Thyroid gland (tissue), 4 donors: ENCODE measurements at places on chromosomes 7 and 10. TPM values are rescaled to one million over a fixed set of nuclear protein-coding genes. Genes with fewer than 3 reads are reported as not detected.

KCP gene
- 0.93 TPM for total RNA-seq

- no peak for DNase-seq
These were observed 6.6 kb downstream of the GJD4 start for GRCh38 chr10:35611750-35612149.

GRCh38 chr10:43407148-43407575, 1.8 kb downstream of the HNRNPF start:
- peak; percentile 47 for DNase-seq

- no peak for DNase-seq
These were observed 33.9 kb downstream of the TSPAN14 start for GRCh38 chr10:80487791-80488538.

DNA sequence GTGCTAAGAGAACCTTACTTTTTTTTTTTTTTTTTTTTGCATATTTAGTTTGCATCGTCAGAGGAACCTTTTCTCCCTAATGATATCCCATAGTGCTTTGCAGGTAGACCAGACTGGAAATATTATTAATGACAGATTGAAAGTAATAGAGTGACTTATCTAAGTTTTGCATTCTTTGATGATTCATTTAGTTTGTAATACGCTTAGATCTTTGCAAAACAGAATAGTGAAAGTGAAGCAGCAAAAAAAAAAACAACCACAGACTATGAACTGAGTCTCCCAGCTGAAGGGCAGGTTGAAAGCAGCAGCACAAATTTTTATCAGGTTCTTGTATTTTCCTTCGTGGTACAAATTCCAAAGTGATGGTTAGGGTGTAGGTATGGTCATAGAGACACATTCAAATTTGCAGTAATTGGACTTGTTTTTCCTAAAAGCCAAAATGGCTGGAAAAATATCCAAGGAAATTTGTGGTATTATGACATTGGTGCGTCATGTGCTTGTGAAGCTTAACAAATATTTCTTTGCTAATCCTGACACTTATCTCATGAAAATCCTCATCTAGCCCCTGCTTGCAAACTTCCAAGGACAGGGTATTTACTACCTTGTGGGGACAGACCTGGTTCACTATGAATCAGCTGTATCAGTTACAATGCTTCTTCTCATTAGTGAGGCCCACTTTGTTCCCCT, 81.8 kb upstream of the CREB5 start:
- DNase-seq: no peak

DNA sequence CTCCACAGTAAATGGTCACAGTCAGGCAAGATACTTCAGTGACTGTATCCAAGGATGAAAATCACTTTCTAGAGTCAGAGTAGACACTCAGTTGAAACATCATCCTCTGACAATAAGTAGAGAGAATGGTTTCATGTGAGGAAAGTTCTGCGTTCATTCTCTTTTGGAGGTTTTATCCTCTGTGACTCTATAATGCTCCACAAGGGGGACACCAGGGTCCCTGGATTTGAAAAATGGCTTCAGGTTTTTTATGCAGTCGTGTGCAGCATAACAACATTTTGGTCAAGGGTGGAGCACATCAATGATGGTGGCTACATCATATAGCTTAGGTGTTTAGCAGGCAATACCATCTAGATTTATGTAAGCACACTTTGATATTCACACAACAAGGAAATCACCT, 40.4 kb downstream of the TMEM168 start:
- no peak for DNase-seq

DNA sequence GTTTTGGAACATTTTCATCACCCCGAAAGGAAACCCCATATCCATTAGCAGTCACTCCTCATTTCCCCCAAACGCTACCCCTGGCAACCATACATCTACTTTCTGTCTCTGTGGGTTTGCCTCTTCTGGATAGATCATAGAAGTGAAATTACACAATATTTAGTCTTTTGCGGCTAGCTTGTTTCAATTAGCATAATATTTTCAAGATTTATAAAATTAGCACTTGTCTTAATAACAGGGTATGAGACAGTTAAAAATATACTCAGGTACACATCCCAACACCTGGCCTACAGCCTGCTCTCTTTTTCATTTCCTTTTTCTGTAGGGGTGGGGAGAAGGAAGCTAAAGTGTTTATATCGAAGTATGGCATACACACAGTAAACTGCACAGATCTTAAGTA, 81.4 kb upstream of the LRGUK start:
- no peak for DNase-seq

DNA sequence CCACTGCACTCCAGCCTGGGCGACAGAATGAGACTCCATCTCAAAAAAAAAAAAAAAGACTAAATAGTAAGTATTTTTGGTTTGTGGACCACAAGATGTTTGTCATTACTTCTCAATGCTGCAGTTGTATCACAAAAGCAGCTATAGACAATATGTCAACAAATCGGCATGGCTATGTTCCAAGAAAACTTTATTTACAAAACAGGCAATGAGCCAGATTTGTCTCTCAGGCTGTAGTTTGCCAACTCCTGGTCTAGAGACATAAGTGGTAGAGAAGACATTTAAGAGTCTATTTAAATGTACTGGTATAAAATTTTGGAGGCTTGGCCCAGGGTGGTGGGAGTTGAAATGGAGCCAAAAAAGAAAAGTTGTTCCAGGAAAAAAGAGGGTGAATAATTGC, 185.8 kb downstream of the SORCS1 start:
- no peak for DNase-seq
